AG10803 (cell line): ENCODE measurements at places on chromosomes 13 and 19.
A peak's percentile ranks its signal among the peaks of the same experiment; 100 is the strongest.

DNA sequence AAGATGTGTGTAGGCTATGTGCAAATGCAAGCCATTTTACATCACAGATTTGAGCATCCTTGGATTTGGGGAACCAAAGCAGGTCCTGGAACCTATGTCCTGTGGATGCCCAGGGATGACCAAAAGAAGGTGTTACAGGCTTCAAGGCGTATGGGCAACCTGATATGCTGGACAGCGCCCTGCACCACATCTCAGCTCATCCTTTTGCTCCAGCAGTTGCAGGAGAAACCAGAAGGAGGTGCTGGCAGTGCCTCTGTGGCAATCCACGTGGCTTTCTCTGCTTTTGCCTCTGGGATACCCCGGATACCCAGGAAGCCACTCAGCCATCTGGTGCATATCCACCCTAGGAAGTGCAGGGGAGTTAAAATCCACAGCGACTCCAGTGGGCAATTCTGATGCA, 110.3 kb upstream of the VSTM2B start:
- no peak for DNase-seq

DNA sequence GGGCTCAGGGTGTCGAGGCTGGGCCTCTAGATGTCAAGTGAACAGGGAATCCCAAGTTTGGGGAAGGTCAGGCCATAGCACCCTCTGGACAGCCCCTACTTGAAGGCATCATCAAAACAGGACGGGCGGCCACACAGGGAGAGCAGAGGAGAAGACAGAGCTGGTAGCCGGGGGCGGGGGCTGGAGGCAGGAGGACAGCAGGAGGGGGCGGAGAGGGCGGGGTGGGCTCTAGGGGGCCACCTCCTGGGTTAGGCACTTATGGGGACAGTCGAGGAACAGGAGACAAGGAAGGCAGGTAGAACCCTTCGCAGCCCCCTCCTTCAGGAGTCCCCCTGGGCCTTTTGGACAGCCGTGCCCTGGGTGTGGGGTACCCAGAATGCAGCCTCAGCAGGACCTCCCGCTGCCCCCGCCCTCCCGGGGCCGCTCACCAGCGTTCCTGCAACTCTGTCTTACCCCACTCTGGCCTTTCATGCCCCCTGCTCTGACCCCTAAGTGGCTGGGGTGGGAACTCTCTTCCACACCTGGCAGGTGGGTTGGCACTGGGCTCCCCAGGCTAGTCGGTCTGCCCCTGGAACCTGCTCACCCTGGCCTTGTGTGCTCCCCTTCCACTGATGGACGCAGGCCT, 5.8 kb downstream of the SSBP4 start:
- DNase-seq = no peak

GRCh38 chr19:7799640-7800355, 30.2 kb upstream of the EVI5L start:
- peak; percentile 63 for DNase-seq

DNA sequence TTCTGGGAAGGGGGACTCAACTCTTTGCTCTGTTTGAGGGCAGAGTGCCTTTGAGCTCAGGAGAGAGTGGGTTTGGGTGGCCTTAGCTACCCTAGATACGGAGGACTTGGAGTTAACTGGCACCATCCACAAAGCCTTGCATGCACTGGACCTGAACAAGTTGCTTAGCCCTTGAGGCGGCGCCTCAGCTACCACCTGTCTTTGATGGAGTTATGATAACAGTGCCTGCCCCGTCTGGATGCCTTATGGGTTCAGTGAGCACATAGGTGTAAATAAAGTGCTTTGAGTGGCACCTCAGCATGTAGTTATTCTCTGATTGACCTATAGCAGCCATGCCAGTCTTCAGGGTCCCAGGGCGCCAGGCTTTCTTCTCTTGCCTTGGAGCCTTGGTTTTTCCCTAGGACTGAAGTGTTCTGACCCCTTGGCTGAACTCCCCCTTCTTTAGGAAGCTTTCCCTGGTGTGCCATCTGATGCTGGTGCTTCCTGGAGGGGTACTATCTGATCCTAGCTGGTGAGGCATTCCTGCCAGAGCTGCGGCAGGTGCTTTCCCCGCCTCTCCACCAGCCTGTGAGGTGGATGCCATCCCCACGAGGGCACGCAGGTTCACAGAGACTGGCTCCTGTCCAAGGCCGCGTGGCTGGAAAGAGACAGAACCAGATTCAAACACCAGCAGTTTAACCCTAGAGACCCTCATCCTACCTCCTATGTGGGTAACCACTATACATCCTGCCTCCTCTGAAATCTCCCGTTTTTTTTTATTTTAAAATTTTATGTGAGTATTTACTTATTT, 5.8 kb downstream of the BCKDHA start:
- DNase-seq = no peak

DNA sequence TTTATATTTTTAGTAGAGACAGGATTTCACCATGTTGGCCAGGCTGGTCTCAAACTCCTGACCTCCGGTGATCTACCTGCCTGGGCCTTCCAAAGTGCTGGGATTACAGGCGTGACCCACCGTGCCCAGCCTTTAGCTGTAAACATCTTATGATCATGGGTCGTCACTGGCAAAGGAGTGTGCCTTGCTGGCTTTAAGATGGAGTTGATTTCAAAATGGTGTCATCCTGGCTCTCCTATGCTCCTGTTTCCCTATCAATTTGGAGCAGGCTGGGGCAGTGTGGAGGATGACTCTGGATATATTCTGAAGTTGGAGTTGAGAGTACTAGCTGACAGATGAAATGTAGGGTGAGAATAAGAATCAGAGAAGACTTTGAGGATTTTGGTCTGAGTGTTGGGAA, 18.4 kb upstream of the ATP8A2 start:
- no peak for DNase-seq
